ENCODE measurements at places on chromosomes 12 and 14.
A peak's percentile ranks its signal among the peaks of the same experiment; 100 is the strongest.

GRCh38 chr14:52974406-52974805, 23.6 kb upstream of the FERMT2 start:
- peak; percentile 73 for DNase-seq

DNA sequence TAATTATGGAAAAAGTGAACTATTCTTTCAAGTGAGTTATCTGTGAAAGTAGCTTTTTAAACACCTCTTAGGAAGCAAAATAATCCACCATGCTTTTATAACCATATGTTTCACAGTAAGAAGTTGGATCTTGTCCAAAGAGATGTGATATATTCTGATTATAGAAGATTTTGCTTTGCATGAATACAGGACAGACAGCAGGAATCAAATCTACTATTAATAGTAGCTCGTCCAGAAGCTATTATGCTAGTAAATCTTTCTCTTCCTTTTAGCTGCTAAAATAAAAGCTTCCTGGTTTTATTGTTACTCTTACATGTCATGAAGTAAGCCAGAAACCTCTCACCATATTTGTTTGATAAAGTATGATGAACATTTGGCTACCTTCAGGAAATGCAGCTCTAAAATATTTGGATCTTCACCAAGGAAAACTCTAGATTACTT, 257.0 kb downstream of the IPO8 start:
- DNase-seq: no peak

DNA sequence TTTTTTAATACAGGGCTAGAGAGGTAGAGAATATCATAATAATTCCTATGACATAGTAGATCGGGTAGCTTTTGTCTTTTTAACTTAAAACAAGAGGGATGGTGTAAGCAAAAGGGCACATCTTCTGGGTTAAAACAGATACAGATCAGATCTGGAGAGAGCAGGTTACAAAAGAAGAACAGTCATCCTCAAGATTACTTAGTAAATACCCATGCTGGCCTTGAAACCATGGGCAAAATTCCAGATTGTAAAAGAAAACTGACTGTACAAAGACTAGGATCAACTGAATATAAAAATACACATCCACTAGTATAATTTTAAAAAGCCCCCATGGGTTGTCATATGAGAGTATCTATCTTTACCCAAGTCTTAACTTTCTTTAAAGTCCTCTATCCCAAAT, 76.7 kb downstream of the MED13L start:
- peak; percentile 69 for DNase-seq

DNA sequence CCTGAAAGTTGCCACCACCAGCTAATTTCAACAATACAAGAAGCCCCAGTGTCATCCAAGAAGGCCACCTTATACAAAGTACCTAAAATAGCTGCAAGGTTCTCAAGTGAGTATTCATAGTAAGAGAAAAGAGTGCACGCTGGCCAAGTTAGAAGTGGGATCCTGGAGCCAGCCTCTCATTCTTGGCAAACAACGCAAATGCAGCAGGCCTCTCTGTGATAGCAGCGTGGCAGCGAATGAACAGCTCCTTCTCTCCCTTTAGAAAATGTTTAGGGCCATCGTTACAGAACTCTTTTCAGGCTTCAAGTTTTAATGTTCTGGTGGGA, 78.0 kb upstream of the IFNG-AS1 start:
- DNase-seq: no peak

DNA sequence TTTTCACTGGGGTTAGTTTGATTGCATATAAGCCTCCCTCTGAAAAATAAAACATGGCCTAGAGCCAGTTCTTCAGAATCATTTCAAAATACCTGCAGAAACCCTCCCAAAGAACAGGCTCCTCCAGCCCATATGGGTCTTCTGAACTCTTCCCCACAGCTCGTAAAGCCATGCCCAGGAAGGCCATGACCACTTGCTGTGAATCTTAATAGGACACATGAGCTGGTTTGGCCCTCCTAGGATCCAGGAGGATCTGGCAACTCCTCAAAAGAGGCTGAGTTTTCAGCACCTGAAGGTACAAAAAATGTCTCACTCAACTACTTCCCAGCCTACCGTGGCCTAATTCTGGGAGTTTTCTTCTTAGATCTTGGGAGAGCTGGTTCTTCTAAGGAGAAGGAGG, 2.4 kb downstream of the MYBPC1 start:
- no peak for DNase-seq

- peak; percentile 62 for DNase-seq
Observed at GRCh38 chr14:21069388-21070082, 569 bp upstream of the ARHGEF40 start.

DNA sequence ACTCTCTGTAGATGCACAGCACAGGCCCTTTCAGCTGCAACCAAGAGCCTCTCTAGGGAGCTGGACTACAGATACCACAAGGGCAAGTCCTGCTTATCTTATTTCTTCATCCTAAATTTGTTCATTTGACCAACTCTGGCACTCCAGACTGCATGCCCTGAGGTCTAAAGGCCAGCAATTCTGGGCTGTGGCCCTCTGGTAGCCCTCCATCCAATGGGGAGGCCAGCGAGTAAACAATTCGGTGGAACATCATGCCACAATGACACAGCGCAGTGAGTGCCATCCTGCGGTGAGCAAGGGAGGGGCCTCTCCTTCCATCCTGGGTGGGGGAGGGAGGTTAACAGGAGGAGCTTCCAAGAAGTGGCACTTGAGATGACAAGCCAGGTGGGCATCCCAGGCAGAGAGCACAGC, 652 bp upstream of the SELPLG start:
- DNase-seq: no peak

DNA sequence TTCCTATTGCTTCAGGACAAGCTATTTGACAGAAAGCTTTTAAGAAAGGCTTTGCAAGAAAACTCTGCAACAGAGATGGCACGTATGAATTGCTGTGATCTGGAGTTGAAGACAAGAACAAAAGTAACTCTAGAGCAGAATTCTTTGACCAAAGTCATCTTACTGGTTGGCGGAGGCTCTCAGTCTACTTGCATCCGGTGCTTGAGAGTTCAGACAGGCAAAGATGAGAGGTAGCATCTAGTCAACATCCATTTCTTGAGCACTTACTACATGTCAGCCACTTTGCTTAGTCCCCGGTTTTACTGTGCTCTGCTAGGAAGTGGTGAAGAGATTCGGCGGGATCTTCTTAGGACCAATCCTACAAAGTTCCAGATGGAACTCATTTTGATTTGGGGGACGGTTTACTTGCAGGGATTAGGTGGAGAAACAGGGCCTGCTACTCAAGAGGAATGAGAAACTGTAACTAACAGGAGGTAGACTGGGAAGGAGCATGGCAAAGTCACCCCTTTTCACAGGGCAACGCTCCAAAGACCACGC, 404 bp upstream of the CCDC91 start:
- DNase-seq: no peak

DNA sequence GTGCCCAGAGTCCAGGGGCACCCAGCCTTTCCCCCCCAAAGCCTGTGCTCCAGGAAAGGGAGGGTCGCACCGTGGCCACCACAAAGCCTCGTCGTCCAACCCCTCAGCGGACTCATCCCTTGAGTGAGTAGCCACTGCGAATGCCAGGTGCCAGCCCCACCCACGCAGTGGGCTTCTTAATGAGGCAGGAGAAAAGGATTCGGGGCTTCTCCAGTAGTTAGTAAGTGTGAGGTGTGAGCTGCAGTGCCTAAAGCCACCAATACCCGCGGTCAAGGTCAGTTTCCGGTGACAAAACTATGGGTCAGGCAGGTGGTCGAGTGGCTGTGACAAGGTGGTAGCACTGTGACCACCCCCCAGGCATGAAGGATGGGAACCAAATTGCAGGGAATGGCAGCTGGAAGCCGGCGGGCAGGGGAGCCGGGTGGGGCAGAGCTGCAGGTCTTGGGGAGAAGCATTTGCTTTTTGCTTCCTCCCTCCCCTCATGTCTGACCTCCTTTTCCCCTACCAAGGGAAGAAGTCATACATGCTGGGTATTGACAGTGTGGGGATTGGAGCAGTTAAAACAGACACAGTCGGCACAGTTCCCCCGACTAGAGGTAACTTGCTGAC, 8.0 kb downstream of the RAN start:
- no peak for DNase-seq

- DNase-seq: no peak
Observed at GRCh38 chr14:76908834-76909233, 82.6 kb downstream of the LRRC74A start.

GRCh38 chr14:83883732-83884131, 1646.2 kb upstream of the FLRT2 start:
- DNase-seq: no peak

- peak; percentile 78 for DNase-seq
Observed at GRCh38 chr14:100440207-100440631, 117.1 kb downstream of the SLC25A47 start.

- no peak for DNase-seq
Observed at GRCh38 chr14:39615352-39615751, 183.1 kb upstream of the FBXO33 start.

- no peak for DNase-seq
Observed at GRCh38 chr12:132342251-132343227, 13.2 kb upstream of the GALNT9 start.

DNA sequence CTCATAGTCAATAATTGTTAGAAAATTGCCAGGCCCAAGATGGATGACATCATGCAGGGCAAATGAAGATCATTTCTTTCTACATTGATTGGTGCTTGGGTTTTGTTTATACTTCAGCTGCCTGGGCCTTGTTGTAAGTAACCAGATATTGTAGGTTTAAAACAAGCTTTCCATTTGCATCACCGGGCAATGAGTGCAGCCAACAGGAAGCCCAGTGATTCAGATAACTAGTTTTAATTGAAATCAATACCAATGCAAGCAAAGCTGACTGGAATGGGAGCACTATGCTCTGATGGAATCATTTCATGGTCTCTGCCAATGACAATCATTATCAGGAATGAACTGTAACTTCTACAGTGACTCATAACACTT, 279.3 kb downstream of the DUSP6 start:
- DNase-seq: peak; percentile 66

- no peak for DNase-seq
Observed at GRCh38 chr14:35637851-35638250, 103.9 kb downstream of the INSM2 start.

- no peak for DNase-seq
Observed at GRCh38 chr14:104544362-104544961, 35.1 kb upstream of the C14orf180 start.

DNA sequence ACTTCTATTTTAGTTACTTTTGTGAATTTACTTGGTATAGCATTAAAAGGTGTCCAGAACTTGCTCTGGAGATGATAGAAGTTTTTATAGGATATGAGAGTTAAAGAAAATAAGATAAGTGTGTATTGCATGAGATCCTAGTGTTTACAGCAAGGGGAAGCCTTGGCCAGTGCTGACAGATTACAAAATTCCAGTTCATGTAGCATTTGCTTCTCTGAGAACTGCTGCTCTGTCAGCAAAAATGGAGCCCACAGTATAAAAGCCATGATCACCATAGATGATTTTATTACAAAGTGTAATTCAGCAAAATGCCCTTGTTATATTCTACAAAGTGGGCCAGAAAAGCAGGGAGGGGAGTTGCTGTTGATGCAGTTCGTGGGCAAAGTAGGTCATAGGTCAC, 40.0 kb upstream of the ATF1 start:
- no peak for DNase-seq

- DNase-seq: no peak
Observed at GRCh38 chr14:99519931-99520421, 38.8 kb downstream of the CCNK start.
